ENCODE measurements at places on chromosomes 4 and X. TPM values are rescaled to one million over a fixed set of nuclear protein-coding genes. Genes with fewer than 3 reads are reported as not detected.
A peak's percentile ranks its signal among the peaks of the same experiment; 100 is the strongest.

The SH3TC1 gene
- 19.3 TPM for polyA plus RNA-seq

The TCP11X2 gene
- polyA plus RNA-seq = 2.2 TPM

The STBD1 gene
- 1.6 TPM for polyA plus RNA-seq

The TMEM31 gene
- 1.5 TPM for polyA plus RNA-seq

The ATP2B3 gene
- polyA plus RNA-seq = 0.14 TPM

The CTAG1B gene
- not detected for polyA plus RNA-seq

The TKTL1 gene
- polyA plus RNA-seq = 0.76 TPM

The PSAPL1 gene
- not detected for polyA plus RNA-seq

The NDP gene
- 2.9 TPM for polyA plus RNA-seq

The UXT gene
- polyA plus RNA-seq = 115 TPM

DNA sequence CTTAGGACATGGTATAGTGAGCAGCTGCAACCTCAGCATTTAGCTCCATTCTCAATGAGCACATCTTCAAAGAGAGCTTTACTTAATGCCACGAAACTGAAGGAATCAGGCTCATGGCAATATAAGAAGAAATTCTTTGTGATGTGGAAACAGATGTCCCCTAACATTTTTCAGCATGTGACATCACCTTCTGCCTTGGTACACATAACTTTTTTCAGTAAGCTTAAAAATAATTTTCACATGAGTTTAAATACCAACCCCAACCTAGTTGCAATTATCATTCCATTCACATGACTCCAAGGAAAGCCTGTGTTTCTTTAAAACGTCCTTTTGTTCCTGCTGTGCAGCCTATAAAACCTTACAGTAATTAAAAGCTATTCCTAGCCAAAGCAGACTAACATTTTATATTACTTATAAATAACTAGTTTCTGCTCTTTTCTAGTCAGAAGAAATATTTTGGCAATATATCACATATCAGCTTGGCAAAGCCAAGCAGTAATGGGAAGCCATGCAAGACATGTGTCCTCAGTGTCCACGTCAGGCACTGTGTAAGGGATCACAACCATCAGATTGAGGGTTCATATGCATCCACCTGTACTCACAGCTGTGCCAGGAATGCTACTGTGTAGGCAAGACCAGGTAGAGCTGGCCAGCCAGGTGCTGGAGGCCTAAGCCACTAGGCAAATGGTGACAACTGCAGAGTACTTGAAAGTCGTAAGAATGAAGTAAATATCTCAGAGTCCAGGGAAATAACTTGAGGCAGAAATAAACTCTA is 466.6 kb downstream of the INPP4B start:
- DNase-seq = no peak

- no peak for DNase-seq
Measured at GRCh38 chr4:55074386-55074785, 51.0 kb downstream of the KDR start.

- no peak for DNase-seq
Measured at GRCh38 chrX:30794497-30794896, 94.6 kb downstream of the TAB3 start.

DNA sequence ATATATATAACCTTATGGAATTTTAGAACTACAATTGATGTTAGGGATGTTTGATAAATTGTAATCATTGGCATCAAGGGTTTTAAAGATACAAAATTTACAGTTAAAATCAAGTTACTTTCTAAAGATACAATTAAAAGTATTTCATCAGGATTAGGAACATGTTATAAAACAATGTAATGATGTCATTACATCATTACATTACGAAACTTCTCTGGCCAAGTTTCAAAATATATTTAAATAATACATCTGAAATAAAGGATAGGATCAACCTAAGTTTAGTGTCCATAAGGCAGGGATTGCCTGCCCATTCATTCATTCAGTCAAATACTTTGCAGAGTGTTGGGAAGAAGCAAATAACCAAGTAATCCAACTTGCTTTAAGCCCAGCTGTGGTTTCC is 75.1 kb downstream of the TENM3 start:
- no peak for DNase-seq

DNA sequence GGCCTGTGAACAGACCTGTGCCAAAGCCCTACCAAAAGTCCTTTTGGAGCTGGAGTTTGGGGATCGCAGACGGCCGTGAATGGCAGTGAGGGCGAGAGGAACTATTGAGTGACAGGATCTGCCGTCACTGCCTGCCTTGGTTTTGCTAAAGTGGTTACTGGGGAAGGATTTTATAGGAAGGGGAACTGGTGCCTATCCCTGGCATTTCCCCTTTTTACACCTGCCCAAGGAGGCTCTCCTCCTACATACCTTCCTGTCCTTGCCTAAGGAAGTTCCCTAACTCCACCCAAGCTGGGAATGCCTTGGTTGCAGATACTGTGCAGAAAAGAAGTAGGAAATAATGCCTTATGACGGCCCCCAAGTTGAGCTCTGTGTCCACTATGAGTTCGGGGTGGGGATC is 14.5 kb downstream of the LONRF3 start:
- no peak for DNase-seq

- no peak for DNase-seq
Measured at GRCh38 chrX:20265726-20266681, 705 bp downstream of the RPS6KA3 start.

DNA sequence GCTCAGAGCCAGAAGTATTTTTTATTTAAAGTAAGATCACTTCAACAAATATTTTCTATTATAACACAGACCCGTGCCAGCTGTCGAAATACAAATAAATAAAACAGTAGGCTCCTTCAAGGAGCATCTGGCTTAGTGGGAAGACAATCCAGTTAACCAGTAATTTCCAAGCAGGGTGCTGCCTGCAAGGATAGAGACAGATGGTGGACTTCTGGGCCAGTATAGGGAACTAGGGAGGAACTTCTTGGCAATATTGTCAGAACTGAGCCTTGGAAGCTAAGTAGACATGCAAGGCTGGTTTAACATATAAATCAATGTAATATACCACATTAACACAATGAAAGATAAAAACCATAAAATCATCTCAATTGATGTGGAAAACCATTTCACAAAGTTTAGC is 17.0 kb upstream of the MTMR1 start:
- DNase-seq = no peak

- no peak for DNase-seq
Measured at GRCh38 chr4:121665371-121665770, 31.4 kb downstream of the ANXA5 start.

GRCh38 chrX:153917869-153918268 is 8.2 kb downstream of the ARHGAP4 start:
- DNase-seq = no peak

DNA sequence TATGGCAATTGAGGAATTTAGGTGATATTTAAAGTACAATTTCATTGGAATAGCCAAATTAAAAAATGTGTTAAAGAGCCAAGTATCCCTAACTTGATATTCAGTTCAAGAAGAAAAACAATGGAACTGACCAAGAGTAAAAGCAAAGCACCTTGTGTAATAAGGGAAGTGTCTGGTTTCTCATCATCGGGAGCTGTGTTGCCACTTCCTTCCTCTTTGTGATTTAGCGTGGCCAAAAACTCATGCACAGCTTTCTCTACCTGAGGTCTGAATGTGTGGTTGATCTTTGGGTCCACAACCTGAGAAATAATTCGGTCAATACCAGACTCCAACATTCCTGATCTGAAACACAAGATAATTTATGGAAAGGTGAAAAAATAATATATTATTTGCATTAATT is 12.4 kb downstream of the BOD1L1 start:
- DNase-seq = no peak

DNA sequence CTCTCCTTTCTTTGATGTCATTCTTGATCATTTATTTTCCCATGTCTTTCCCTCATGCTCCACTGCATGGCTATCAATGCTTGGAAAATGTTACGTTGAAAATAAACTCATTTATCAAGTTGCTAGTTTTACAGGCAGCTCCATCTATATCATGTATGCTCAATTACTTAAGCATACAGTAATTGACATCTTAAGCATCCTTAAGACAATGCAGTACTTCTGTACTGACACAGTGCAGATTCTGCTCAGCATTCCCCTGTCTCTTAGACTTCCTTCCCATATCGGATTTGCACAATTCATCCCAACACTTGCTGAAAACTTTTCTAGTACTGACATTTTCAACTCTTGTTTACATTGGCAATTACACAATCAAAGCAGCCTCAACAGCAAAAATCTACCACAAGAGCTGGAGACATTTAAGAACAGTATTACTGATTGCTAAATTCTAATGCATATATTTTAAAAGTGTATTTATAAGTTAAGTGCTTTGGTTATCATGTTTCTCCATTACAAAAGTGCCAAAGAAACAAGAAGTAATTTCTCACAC is 165.6 kb downstream of the ATP10D start:
- peak; percentile 10 for DNase-seq

DNA sequence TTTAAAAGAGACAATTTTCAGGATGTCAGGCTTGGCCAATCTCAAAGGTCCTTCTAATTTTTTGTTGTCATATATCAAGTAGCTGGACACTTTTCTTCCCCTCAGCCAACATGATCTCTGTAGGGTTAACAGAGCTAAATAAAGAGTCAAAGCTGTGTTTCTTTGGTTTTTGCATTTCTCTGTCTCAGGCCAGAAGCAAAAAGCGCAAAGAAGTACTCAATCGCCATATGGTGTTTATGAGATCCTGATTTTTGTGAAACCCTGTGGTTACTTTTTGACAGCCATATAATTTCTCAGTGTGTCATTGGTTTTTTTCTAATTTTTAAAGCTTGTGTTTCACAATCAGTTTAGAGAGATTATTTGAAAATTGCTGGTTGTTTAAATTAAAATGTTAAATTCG is 111.9 kb downstream of the MAPK10 start:
- DNase-seq = no peak

DNA sequence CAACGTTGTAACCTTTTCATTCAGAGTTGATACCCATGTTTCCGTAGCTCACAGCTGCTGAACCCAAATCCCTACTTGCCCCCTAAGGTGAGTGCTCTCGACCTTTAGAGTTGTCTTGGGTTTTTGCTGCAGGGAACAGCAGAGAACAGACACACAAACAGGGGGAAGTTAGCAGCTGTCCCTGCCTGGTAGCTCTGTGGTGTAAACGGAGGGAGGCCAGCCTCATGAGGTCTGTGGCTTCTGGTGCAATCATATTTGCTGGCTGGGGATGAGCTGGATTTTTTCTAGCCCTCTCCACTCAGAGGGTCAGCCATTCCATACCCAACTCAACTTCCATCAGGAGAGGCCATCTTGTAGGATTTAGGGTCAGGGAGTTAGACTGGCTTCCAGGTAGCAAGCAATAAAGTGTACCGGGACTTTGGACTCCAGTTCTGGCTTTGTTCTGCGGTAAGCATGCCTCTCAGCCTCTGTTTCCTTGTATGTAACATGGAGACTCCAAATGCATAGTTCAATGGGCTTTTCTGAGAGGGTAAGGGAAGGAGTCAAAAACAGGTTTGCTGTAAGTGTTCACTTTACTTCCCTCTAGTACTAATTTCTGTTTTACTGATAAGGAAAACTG is 218.9 kb downstream of the MID1IP1 start:
- no peak for DNase-seq

- no peak for DNase-seq
Measured at GRCh38 chrX:45807572-45808425, 607.1 kb upstream of the DIPK2B start.

DNA sequence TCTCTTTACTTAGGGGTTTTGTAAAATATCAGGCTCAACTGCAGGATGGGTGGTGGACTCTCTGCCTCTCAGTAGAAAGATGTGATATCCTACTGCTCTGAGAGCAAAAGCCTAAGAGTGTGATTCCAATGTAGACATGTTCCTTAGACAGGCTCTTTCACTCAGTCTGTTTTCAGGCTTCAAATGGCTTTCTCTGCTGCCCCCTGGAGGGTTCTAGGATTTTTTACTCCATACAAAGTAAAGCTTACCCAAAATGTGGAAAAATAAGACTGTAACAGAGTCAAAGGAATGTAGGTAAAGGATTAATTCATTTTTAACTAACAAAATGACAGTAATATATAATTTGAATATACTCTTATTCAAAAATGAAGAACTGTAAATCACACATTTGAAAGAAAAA is 32.1 kb downstream of the ZGRF1 start:
- peak; percentile 39 for DNase-seq
